ENCODE measurements at places on chromosomes 11 and 22. TPM values are rescaled to one million over a fixed set of nuclear protein-coding genes. Genes with fewer than 3 reads are reported as not detected.

DNA sequence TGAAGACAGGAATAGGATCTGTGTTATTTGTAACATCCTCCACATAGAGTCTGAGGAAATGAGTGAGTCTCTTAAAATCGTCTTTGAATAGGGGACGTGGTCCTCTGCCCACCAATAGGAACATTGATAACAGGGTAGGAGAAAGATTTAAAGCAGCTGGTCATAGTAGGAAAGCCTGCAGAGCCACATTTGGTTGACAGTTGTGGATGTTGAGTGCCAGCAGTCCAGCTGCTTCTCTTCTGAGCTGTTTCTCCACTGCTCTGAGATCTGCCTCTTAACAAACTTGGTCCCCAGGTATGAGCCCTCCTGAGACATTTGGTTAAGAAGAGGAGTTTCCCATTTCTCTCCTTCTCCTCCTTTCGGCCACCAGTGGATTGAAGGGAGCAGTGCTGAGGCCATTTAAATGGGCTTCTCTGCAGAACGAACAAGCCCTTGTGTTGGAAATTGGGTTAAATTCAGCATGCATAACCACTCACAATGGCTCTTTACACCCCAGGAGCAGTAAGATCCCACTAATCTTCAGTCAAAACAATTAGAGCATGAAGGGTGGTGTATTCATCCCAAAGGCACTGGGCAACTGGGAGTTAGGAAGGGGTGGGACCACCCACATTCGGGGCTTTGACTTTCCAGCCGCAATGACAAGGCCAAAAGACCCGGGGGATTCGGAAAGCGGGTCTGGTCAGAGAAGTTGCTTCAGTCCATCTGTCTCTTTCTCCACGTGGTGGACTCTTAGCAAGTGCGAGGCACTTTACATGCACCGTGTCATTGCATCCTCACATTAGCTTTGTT is 32.3 kb downstream of the MIAT start:
- no peak for DNase-seq

GRCh38 chr22:47696776-47697175 is 934.3 kb downstream of the TBC1D22A start:
- no peak for DNase-seq

- no peak for DNase-seq
These were observed 232.3 kb downstream of the JRKL start for GRCh38 chr11:96622026-96622634.

DNA sequence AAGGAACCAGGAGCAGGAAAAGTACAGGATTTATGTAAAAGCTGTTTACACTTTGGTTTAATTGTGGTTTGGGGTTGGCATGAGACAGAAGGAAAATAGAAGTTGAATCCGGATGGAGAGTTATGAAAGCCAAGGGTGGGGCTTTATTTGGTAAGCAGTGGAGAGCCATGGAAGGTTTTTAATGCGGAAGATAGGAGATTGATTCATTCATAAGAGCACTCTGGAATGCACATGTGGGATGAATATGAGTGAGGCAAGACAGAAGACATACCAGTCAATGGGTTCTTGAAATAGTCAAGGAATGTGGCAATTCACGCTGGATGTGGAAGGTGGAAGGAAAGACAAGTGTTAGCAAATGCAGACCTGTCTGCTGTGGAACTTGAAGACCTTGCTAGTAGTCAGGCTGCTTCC is 9.3 kb upstream of the GLB1L3 start:
- DNase-seq, result no peak

GRCh38 chr11:133945087-133945974 is 11.4 kb downstream of the IGSF9B start:
- no peak for DNase-seq

GRCh38 chr11:33658195-33658900 is 42.3 kb downstream of the C11orf91 start:
- no peak for DNase-seq

GRCh38 chr11:128227466-128227865 is 359.9 kb downstream of the ETS1 start:
- no peak for DNase-seq

DNA sequence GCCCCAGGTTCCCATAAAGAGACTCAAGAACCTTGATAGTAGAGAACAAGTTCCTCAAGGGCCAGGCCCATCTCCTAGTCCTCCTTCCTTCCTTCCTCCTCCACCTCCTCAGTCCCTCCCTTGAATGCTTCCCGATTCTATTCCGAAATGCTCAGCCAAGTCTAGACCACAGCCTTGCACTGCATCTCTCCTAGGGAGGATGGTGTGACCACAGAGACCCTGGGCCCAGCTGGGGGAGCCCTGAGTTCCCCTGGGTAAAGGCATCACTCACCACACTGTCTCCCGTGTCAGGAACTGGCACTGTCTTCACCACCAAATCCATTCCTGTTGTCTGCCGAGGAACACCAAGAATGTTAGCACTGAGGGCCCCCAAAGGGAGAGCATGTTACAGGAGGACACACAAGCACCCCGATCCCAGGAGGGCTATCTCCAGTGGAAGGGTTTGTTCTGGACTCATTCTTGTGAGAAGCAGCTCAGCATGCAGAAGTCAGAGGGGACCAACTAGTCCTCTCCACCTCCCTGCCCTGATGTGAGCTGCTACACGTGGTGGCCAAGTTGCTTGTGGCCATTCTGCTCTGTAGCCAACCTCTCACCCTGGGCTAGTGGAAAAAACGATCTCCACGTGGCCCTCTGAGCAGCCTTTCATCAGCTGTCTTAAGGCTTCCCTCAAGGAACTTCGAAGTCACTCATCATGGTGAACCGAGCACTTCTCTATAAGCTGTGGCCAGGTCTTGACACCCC is 8.7 kb downstream of the IFT27 start:
- no peak for DNase-seq

GRCh38 chr11:58525037-58525614 is 17.2 kb upstream of the OR5B21 start:
- DNase-seq, result no peak

- no peak for DNase-seq
These were observed 54.0 kb downstream of the GAB4 start for GRCh38 chr22:16954060-16954403.

DNA sequence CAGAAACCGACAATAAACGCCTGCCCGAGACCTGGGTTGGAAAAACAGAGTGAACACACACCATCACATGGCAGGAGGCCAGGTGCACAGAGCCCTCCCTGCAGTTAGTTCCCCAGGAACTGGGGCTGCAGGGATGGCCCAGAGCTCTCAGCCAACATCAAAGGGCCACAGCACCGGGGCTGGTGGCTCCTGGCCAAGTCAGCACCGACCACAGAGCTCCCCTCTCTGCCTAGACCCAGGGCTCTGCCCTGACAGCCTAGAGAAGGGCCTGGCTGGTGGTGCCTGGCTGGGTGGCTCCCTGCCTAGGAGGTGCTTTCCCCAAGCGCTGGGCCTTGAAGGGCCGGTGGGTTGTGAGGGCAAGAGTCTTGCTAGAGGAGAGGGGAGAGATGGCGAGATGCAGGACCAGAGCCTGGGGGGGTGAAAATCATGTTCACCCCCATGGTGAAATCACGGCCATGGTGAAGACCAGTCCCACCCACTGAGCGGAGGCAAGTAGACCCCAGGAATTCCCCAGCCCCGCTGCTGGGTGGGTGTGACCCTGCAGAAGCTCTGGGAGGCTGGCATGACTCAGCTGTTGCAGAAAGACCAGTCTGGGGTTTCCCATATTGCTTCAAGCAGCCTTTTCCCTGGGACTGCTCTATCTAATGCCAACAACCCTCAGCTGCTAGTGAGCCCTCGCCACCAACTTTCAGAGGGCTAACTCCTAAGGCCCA is 7.2 kb upstream of the BID start:
- DNase-seq, result no peak

DNA sequence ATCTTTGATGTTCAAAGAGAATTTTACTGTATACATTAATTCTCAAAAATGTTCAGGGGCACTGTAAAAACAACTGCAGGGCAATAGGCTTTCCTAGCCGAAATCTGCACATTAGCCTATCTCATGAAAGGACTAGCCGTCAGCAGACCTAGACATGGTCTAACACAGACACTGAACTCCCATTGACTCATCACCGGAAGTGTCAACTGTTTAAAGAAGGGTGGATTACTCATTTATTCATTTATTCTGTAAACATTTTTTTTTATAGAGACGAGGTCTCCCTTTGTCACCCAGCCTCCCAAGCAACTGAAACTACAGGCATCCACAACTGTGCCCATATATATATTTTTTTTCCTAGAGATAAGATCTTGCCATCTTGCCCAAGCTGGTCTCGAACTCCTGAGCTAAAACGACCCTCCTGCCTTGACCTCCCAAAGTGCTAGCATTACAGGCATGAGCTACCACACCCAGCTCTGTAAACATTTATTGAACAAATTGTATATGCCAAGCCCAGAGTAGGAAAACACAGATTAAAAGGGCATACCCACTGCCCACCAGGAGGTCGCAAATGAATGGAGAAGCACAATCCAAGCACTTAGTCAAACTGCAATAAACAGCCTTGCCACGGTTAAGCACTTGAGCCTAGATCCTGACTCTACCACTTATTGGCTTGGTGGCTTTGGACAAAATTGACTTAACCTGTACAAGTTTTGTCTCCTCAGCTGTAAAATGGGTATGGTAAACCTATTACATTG is 26.6 kb downstream of the RAB30 start:
- DNase-seq, result no peak

DNA sequence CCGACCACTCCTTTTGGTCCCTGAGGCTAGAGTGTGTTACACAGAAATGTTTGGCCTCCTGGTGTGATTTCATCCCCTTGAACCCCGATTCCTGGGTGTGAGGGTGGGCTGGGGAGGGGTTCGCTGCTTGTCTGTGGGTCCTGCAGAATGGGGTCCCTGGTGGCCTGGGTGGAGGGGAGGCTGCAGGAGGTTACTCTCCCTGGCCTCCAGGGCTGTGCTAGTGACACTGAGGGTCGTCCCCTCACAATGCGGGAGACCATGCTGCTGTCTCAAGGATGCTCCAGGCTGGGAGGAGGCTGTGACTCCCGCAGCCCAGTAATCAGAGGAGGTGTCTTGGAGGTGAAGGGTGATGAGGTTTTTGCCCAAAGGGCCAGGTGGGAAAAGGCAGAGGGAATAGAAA is 17.0 kb upstream of the OMP start:
- peak; percentile 24 for DNase-seq

DNA sequence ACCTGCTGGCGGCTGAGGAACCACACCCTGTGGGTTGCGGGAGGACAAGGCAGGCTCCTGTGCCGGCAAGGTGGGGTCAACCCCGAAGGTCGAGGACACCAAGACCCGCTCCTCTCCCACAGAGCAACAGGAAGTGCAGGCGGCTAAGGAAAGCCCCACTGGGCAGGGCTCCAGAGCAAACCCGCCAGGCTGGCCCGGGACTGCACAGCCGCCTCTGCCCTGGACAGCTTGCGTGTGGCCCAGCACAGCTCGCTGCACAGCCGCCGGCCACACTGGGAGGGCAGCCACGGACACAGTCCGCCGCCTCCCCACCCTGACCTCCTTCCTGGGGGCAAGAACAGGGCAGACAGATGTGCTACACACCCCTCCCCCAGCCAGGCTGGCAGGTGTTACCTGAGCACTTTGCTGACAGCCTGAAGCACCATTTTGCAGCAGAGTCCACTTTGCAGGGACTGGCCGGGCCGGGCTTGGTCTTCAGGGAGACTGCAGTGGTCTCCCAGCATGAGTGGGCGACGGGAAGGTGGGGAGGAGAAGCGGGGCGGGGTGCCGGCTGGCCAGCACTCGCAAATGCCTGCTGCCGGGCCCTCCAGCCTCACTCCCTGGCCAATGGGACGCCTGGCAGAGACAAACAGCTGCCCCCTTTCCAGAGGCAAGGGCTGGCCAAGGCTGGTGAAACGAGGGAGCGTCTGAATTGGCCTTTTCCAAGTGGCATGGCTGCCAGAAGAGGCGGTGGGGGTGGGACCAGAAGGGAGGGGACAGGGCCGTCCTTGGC is at the start of gene MOB2:
Gene MOB2, minus strand, starts transcription at position 726 of the 772 bp plus-strand sequence. Its CDS starts 223 bp downstream, at position 503.
- peak; percentile 54 for DNase-seq

- no peak for DNase-seq
These were observed 22.8 kb downstream of the LARGE1 start for GRCh38 chr22:33897448-33897835.

DNA sequence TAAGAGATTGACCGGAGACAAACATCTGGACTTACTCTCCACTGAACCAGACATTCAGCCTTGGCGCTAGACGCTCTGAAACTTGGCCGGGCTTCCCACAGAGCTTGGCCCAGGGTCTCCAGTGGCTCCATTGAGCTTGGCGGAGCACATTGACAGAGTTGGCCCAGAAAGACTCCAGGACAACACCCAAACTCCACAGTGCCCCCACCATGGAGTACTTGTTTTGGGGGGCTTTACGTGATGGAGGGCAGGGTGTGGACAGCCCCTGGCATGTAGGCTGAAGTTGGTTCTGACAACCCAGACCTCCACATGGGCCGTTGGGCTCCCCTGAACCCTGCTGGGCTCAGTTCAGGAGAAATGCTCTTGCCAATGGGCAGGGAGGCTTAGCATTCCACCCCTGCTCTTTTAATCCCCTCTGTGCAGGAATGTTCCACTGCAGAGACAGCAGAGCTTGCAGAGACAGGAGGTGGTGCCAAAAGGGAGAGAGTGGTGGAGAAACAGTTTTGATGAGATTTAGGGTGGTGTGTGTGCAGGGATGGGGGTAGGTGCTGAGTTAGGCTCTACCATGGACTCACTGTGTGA is 102.4 kb upstream of the TIMP3 start:
- no peak for DNase-seq

DNA sequence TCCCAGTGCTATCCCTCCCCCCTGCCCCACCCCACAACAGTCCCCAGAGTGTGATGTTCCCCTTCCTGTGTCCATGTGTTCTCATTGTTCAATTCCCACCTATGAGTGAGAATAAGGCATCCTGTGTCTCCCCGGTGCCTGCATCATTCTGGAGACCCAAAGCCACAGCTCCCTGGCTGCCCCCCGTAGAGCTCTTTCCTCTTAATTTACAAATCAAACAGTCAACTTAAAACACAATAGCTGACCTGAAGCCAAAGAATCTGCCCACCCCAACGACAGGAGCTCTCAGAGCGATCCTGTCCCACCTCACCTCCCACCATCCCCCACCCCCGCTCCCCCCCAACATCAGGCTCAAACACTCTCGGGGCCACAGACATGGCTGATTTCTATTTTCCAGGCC is 558.3 kb downstream of the BRD1 start:
- no peak for DNase-seq

GRCh38 chr11:21174781-21175180 is 505.4 kb downstream of the NELL1 start:
- DNase-seq, result no peak

GRCh38 chr11:1089738-1090599 is 15.3 kb downstream of the MUC2 start:
- no peak for DNase-seq

The ZNF143 gene
- 23.2 TPM for polyA plus RNA-seq

The TSGA10IP gene
- not detected for polyA plus RNA-seq

The OR8D1 gene
- polyA plus RNA-seq, result not detected

The CRYBA4 gene
- polyA plus RNA-seq, result not detected

The SCUBE1 gene
- polyA plus RNA-seq, result 20.1 TPM

The CDC45 gene
- 0.46 TPM for polyA plus RNA-seq

The TSSK2 gene
- not detected for polyA plus RNA-seq

The ANKK1 gene
- 0.34 TPM for polyA plus RNA-seq

The MYO18B gene
- polyA plus RNA-seq, result 0.03 TPM

The TRIM66 gene
- polyA plus RNA-seq, result 2.6 TPM

Data from ovary (tissue), 10 donors.